ENCODE measurements at places on chromosomes 12 and 14.
A peak's percentile ranks its signal among the peaks of the same experiment; 100 is the strongest.

GRCh38 chr12:47249082-47249481, 169.3 kb upstream of the AMIGO2 start:
- DNase-seq, result no peak

DNA sequence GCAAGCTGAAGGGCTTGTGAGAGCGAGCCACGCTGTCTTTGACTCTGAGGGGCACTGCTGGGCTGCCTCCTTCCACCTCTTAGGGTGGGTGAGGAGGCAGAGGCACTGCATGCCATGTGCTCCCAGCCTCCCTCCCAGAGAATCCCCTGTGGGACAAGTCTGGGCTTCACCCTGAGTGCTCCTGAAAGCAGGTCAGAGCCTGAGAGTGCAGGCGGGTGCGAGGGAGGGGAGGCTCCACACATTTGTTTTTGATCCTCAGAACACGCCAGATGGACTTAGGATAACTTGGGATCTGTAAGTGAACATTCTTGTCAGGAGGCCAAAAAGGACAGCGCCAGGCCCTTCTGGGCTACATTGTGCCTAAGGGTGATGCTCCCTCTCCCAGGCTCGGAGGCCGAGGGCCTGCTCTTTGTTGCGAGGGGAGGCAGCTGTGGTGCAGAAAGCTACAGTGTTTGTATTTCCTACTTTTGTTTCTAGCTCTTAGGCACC, 155.4 kb downstream of the TMX1 start:
- DNase-seq, result no peak

GRCh38 chr14:96793547-96793946, 3.6 kb upstream of the VRK1 start:
- no peak for DNase-seq

GRCh38 chr12:123595729-123596128, 6.2 kb upstream of the DDX55 start:
- DNase-seq, result no peak

- DNase-seq, result no peak
Measured at GRCh38 chr12:111864913-111865312, 22.9 kb downstream of the MAPKAPK5 start.

GRCh38 chr12:78666584-78666983, 198.0 kb upstream of the SYT1 start:
- no peak for DNase-seq

GRCh38 chr14:36028218-36028617, 148.3 kb downstream of the PTCSC3 start:
- no peak for DNase-seq

DNA sequence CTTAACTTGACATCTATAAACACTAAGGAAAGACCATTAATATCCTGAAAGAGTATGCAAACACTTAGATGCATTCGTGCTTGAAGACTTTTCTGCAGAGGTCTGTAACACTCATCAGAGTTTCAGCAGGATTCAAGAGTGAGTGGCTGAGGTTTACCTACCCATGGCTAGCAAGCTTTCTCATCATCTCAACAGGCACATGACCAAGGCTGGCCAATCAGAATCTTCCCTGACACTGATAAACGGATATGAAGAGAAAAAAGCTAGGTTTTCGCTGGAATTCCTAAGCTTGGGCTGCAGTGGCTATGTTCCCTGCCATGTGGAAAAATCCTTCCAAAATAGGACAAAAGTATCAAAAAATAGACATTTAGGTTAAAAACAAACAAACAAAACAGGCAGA, 162.1 kb upstream of the USP15 start:
- DNase-seq, result no peak

DNA sequence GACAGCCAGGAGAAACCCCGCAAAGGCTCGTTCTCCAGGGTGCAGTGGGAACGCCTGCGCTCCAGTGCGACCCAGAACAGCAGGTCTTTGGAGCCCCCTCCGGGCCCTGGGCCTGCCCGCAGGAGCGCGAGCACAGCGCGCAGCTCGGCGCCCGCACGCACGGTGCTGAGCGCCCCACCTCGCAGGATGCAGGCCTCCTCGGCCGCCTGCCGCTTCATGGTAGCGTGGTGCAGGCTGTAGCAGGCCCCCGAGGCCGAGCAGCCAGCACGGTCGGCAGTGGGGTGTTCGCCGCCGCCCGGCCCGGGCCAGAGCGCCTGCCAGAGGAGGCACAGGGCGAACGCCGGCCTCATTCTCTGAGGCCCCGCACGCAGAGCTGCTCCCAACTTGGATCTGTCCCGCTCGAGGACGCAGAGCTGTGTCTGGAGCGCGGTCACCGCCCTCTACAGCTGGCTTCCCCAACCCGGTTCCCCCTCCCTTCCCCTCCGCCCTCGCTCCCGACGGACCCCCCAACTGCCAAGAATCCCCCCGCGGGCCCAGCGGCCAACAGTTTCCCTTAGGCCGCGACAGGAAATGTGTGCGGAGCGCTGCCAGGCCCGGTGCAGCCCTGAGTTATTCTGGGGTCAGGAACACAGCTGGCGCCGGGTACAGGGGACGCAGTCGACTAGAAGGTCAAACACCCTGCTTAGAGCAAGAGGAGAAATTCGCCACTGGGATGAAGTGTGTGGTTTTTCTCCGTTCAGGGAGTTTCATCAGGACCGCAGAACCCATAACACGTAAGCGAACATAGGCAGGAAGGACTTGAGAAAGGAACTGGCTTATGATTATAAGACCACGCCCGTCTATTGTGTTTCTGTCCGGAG, at the start of gene CLEC14A:
TSS of gene CLEC14A (minus strand) at position 421 of the 860 bp plus-strand sequence. CDS start at position 350, 71 bp downstream.
- DNase-seq, result no peak

GRCh38 chr14:99253890-99254289, 18.1 kb downstream of the BCL11B start:
- no peak for DNase-seq

GRCh38 chr12:82862069-82862841, 175.5 kb downstream of the TMTC2 start:
- DNase-seq, result no peak

GRCh38 chr12:4353785-4354208, 25.7 kb downstream of the FGF23 start:
- peak; percentile 5 for DNase-seq

GRCh38 chr12:98578392-98578791, 15.1 kb upstream of the SLC25A3 start:
- DNase-seq, result no peak

DNA sequence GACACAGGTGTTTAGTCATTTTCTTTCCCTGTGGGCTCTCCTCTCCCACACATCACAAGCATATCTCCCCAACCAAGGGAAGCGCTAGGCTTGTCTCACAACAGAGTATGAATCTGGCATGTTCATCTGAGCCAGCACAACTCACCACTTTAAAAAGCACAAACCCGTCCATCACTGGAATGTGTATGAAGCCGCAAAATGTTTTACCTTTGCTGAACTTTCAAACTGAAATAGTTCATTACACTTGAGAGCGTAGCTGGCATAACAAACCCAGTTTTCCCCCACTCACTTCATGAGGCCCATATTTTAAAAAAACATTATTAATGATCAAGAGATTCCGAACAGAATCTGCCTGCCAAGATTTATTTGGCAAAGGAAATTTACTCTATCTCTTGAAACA, 15.8 kb downstream of the NID2 start:
- DNase-seq, result no peak

- no peak for DNase-seq
Measured at GRCh38 chr12:27511031-27511722, 12.8 kb upstream of the PPFIBP1 start.
